GM23248 (cell line): ENCODE measurements at places on chromosomes 13 and 19. TPM values are rescaled to one million over a fixed set of nuclear protein-coding genes. Genes with fewer than 3 reads are reported as not detected.

Gene NPAS1
- total RNA-seq = 8.6 and 10.6 TPM in 2 replicates

Gene IRGC
- not detected in 2 replicates for total RNA-seq

Gene LILRB3
- total RNA-seq = not detected in 2 replicates

Gene SLC7A1
- total RNA-seq = 34.7 and 52.0 TPM in 2 replicates

Gene KCTD15
- total RNA-seq = 105 and 117 TPM in 2 replicates

Gene FCER2
- not detected in 2 replicates for total RNA-seq

Gene STARD13
- 13.4 and 16.6 TPM in 2 replicates for total RNA-seq

Gene SIGLEC7
- total RNA-seq = not detected in 2 replicates

Gene CERS1
- total RNA-seq = 0.25 and 0.54 TPM in 2 replicates

Gene PALM3
- 0.25 TPM in 1 of 2 replicates, not detected in the other for total RNA-seq

Gene GTF3A
- total RNA-seq = 59.9 and 86.2 TPM in 2 replicates

Gene CDC16
- 60.2 and 70.7 TPM in 2 replicates for total RNA-seq

Gene NLRP11
- not detected in 2 replicates for total RNA-seq

Gene PGLYRP2
- total RNA-seq = not detected in 2 replicates

Gene KLF1
- total RNA-seq = 0.11 TPM in 1 of 2 replicates, not detected in the other

Gene NOTCH3
- 66.1 and 66.9 TPM in 2 replicates for total RNA-seq

Gene GPR18
- total RNA-seq = not detected in 2 replicates

Gene SERP2
- total RNA-seq = 2.8 and 5.6 TPM in 2 replicates

Gene PRRG2
- not detected in 2 replicates for total RNA-seq

Gene IL17D
- total RNA-seq = 0.54 TPM in 1 of 2 replicates, not detected in the other

Gene SMIM44
- total RNA-seq = not detected in 2 replicates

Gene KCTD4
- 0.65 and 2.3 TPM in 2 replicates for total RNA-seq

Gene TMEM38A
- total RNA-seq = 1.3 TPM in 1 of 2 replicates, not detected in the other

Gene PEAK3
- not detected in 2 replicates for total RNA-seq

Gene GJB6
- total RNA-seq = not detected in 2 replicates

Gene TPTE2
- total RNA-seq = not detected in 2 replicates

Gene C13orf42
- total RNA-seq = not detected in 2 replicates

Gene LHB
- not detected in 2 replicates for total RNA-seq

Gene SERTAD1
- 31.7 and 40.2 TPM in 2 replicates for total RNA-seq

Gene ZNF497
- 0.38 and 0.97 TPM in 2 replicates for total RNA-seq
